ENCODE measurements at places on chromosomes 1 and 21.

- no peak for DNase-seq
Measured at GRCh38 chr1:212242288-212242984, 42.8 kb upstream of the PPP2R5A start.

- no peak for DNase-seq
Measured at GRCh38 chr1:174426153-174426552, 21.6 kb upstream of the GPR52 start.

GRCh38 chr1:80801695-80802094 is 999.0 kb upstream of the ADGRL2 start:
- DNase-seq = no peak

DNA sequence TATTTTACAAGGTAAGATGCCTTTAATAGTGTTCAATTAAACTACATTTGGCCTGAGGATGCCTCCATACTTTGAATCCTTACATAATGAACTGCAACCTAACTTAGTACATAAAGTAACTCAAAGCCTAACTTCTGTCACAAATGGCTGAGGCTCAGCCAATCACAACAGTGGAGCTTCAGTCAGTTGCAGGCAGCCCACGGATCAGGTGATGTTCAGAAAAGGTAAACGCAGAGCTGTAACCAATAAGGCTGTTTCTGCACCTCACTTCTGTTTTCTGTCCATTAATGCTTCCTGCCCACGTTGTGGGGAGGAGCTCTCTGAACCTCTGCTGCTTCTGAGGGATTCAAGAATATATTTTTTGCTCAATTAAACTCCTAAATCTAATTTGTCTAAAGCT is 94.8 kb upstream of the KIAA0040 start:
- no peak for DNase-seq

GRCh38 chr1:185601189-185601588 is 133.0 kb upstream of the HMCN1 start:
- no peak for DNase-seq

DNA sequence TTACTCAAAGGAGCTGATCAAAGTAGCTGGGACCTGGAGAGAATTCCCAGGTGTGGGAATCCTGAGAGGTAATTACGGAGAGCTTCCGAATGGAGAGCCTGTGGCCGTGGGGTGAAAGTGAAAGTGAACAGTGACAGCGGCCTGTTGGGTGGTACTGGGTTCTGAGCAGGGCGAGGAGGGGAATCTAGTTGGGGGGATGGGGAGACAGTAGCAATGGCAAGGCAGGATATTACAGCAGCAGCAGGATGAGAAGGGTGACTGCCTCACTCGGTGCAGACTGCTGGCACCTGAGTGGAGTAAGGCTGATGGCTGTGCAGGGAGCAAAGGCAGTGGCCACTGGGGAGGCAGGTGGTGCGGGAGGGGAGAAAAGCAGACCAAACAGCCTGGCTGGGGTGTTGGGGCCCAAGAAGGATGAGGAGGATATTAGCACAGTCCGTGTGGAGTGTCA is 70.3 kb upstream of the PRDX6 start:
- DNase-seq = no peak

GRCh38 chr1:43832255-43832654 is 101.3 kb upstream of the ARTN start:
- DNase-seq = no peak

DNA sequence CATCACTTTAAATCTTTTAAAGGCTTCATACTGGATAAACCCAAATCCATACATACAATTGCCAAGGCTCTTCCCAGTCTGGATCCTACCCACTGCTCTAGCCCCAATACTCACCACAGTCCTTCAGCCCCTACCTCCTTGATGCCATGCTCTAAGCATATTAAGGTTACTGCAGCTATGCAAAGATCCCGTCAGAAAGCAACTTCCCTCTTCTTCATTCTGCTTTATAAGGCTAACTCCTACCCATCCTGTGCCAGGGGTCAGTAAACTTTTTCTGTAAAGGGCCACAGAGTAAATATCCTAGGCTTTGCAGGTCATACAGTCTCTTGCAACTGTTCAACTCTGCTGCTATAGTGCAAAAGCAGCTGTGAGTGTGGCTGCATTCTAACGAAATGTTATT is 34.3 kb upstream of the MTF1 start:
- peak; percentile 42 for DNase-seq

GRCh38 chr1:116697548-116698243 is 30.2 kb upstream of the IGSF3 start:
- DNase-seq = no peak

- peak; percentile 72 for DNase-seq
Measured at GRCh38 chr1:17161137-17161740, 42.0 kb upstream of the PADI2 start.

DNA sequence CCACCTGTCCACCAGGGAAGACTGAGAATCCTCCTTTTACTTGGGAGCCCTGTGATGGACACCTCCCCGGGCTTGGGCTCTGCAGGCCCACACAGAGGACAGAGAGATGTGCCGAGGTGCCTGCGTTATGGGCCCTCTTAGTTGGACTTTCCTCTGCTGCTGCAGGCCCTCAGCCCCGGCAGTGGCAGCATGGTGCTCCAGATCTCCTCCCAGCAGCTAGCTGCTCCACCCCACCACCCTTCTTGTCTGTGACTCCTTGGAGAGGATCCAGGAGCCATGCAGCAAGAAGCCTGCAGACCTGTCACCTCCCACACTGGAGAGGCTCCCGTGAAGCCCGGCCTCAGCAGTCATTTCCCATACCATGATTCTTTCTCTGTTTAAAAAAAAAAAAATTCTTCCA is 27.4 kb downstream of the PHGDH start:
- DNase-seq = no peak

DNA sequence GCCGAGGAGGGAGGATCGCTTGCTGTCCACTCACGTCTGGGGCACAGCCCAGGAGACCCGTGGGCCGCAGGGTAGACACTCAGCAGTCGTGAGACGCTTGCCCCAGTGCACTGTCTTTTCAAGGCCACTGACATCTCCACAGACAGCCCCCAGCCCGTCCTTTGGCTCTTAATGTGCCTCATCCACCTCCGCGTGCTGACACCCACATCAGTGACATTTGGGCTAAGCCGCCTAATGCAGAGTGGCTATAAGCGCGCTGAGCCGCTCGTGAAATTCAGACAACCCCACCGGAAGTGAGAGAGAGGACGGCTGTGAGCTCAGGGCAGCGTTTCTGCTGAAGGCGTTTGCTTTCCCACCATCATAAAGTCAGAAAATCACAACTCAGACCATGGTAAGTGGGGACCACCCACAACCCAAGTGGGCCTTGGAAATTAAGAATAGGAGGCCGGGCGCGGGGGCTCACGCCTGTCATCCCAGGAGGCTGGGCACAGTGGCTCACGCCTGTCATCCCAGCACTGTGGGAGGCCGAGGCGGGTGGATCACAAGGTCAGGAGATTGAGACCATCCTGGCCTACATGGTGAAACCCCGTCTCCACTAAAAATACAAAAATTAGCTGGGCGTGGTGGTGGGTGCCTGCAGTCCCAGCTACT is 8.4 kb downstream of the SLC35E2B start:
- DNase-seq = no peak

DNA sequence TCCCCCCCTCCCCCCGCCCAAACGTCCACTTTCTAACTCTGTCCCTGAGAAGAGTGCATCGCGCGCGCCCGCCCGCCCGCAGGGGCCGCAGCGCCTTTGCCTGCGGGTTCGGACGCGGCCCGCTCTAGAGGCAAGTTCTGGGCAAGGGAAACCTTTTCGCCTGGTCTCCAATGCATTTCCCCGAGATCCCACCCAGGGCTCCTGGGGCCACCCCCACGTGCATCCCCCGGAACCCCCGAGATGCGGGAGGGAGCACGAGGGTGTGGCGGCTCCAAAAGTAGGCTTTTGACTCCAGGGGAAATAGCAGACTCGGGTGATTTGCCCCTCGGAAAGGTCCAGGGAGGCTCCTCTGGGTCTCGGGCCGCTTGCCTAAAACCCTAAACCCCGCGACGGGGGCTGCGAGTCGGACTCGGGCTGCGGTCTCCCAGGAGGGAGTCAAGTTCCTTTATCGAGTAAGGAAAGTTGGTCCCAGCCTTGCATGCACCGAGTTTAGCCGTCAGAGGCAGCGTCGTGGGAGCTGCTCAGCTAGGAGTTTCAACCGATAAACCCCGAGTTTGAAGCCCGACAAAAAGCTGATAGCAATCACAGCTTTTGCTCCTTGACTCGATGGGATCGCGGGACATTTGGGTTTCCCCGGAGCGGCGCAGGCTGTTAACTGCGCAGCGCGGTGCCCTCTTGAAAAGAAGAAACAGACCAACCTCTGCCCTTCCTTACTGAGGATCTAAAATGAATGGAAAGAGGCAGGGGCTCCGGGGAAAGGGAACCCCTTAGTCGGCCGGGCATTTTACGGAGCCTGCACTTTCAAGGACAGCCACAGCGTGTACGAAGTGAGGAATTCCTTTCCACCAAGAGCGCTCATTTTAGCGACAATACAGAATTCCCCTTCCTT is 158.1 kb downstream of the RUNX1 start:
- peak; percentile 61 for DNase-seq

DNA sequence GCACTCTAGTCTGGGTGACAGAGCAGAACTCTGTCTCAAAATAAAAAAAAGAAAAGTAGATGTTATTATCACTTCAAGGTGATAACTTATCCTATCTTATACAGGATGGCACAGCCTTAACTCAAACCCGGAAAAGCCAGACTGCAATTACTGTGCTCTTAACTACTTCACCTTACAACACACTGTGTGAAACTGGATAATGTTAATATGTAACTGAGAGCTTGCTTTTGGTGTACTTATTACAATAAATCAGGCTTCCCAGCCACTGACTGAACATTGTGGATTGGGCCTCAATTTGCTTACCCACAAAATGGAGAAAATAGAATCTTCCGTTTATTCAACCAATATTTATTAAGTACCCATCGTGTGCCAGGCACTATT is 1.4 kb downstream of the ORC1 start:
- no peak for DNase-seq

DNA sequence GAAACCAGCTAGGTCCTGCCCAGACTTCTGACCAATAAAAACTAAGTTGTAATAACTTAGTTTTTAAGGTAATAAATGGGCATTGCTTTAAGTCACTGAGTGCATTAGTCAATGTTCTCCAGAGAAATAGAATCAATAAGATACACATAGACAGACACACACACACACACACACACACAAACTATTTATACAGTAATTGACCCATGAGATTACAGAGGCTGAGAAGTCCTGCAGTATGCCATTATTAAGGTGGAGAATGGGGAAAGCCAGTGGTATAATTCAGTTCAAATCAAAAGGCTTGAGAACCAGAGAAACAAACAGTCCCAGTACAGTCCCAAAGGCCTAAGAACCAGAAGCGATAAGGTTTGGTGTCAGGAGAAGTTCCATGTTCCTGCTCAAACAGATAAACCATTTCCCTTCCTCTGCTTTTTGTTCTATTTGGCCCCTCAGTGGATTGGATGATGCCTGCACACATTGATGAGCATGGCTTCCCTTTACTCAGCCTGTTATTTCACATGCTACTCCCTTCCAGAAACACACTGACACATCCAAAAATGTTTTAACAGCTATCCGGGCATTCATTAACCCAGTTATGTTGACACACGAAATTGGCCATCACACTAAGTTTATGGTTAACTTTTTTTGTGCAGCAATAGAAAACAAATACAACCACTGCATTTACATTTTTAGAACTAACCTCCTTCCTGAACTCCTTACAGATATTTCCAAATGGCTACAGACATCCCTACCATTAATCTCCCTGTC is 828.2 kb upstream of the NCAM2 start:
- DNase-seq = no peak

GRCh38 chr1:145877923-145878486 is 7.7 kb downstream of the ANKRD35 start:
- no peak for DNase-seq

DNA sequence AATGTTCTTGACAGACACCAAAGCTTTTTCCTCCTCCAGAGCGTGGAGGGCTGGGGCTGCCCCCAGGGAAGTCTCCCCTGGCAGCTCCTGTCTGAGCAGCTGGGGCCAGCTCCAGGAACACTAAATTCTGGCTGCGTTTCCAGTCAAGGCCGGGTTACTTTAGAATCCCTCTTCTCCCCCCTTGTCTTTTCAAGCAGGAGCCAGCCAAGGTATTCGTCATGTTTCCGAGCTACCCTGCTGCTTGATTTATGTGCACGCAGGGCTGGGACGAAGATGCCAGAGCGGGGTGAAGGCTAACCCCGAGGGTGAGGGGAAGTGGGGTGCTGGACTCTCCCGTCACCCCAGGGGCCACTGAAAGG is 68.1 kb upstream of the ANGPTL1 start:
- DNase-seq = no peak

GRCh38 chr1:113452921-113453770 is 62.8 kb downstream of the MAGI3 start:
- peak; percentile 14 for DNase-seq

- peak; percentile 87 for DNase-seq
Measured at GRCh38 chr1:3775490-3776230, 3.1 kb downstream of the SMIM1 start.

GRCh38 chr1:236608930-236609726 is 4.8 kb upstream of the HEATR1 start:
- peak; percentile 76 for DNase-seq

- no peak for DNase-seq
Measured at GRCh38 chr1:23625459-23625858, 66.1 kb upstream of the RPL11 start.

GRCh38 chr1:36157973-36158826 is 2.2 kb downstream of the MAP7D1 start:
- peak; percentile 61 for DNase-seq

DNA sequence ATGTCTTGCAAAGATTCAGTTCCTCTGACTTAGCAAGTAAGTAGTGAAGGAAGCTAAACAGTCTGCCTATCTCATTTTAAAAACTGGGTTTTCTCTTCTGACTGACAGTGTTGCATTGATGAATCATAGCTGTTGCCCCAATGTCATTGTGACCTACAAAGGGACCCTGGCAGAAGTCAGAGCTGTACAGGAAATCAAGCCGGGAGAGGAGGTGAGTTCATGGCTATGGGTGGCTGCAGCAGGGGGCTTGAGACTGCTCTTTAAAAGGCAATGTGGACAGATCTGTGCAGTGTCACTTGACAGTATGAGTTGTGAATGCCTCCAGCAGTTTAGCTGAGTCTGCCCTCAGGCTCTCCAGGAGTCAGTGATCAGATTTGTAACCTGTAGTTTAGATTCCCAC is 46.6 kb downstream of the SMYD2 start:
- DNase-seq = no peak

DNA sequence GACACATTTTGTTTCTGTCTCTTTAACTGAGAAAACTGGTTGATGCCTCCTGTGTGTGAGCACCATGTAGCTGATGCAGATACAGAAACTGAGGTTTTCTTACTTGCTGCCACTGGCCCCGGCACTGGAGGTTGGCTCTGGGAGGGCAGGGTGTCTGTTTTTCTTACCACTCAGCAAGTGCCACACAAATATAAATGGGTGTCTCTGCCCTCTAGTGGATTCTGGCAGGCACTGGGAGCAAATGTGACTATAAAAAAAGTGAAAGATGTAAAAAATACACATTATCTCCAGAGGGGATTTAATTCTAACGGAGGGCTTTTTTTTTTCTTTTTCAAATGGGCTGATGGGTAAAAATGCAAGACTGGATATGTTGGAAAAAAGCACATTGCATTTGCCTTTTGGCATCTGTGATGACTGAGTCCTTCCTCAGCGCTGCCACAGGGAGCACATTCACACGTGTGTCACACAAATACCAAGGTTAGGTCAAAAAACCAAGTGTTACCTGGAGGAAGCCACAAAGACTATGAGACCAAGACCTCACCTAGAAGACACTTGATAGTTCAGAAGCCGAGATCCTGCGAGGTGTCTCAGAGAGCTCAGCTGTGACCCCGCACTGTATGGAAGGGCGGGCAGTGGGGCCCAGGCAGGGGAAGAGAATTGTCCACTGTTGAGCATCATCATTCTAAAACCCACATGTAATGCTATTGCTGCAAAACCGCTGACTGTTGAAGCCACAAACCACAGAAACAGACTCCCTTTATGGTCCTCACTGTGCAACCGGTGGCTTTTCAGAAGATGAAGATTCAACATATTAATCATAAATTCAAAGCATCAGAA is 18.9 kb downstream of the PGBD2 start:
- DNase-seq = peak; percentile 49

Data from suppressor macrophage (primary cell).